Fibroblast of villous mesenchyme (primary cell): ENCODE measurements at places on chromosomes 1 and 21.

DNA sequence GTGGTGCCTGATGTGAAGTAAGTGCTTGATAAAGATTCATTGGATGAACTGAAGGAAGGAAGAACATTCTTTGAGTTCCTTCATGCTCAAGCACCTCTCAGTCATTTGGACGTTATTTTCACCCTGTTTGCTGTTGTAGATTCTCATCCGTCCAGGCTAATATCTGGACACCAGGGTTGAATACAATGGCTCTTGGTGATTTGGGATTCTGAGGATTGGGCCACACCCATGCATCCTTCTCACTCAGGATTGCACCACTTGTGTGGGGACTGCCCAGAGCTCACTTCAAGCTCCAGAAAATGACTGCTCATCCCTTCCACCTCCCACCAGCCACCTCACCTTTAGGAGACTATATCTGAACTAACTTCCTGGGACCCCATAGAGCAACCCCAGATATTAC, 117.1 kb upstream of the IPO9 start:
- DNase-seq, result no peak

DNA sequence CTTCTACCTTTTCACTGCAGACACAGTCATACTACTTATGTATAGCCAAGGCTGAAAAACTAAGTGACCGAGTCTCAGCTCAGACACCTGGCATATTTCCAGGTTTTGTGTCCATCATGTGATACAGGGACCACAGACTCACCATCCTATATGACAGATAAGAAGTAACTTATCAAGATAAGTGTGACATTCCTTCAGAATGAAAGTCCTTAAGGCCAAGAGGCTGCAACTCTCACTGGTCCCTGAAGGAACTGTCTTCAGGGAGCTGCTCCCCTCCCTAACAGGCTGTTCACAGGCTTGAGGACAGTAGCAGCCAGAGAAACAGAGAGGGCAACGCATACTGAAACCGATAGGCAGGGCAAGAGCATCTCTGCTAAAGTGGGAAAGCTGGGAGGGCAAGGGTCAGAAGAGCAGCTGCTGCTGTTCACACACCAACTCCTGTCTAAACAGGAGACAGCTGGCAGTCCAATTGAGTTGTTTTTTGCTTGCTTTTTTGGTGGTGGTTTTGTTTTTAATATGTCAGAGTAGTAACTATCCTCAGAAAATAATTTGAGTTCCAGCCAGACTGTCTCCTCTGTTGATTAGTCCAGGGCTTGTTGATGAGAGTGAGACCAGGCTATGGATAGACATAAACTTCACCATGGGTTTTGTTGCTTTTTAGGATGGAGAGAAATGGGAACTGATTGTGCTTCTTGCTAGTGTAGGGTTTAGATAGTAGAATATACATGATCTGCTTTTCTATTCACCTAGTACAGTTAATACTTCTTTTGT, 67.7 kb downstream of the MACF1 start:
- DNase-seq, result peak; percentile 76

DNA sequence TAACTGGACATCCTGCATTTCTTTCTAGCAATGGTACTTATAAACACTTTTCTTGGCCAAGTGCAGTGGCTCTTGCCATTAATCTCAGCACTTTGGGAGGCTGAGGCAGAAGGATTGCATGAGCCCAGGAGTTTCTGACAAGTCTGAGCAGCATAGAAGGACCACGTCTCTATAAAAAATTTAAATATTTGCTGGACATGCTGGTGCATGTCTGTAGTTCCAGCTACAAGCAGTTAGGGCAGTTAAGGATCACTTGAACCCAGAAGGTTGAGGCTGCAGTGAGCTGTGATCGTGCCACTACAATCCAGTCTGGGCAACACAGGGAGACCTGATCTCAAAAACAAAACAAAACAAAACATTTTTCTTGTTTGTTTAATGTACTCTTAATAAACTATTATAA, 434.0 kb downstream of the PLA2G4A start:
- DNase-seq, result no peak

DNA sequence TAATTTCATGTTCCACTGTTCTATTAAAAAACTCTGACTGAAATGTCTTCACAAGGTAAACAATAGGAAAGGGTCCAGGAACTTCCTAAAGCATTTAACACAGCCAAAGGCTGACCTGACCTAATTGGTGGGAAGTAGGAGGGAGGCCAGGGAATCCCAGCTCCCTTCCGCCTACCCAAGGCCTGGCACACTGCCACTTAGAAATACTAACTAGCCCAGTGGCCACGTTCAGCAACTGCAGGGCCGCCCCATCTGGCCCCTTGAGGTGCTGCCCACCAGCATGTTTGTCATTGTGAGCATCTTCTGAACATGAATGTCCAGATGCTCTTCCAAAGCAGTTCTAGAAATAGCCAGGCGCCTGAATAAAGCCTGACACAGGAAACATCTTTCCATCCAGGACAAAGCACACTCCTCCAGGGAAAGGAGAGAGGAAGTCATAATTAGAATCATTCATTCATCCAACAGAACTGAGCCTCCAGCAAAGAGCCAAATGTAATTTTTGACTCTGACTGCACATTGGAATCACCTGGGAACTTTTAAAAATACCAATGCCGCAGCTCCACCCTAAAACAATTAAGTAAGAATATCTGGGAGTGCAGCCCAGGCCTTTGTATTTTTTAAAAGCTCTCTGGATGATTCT, 44.6 kb upstream of the BCL9 start:
- peak; percentile 23 for DNase-seq

DNA sequence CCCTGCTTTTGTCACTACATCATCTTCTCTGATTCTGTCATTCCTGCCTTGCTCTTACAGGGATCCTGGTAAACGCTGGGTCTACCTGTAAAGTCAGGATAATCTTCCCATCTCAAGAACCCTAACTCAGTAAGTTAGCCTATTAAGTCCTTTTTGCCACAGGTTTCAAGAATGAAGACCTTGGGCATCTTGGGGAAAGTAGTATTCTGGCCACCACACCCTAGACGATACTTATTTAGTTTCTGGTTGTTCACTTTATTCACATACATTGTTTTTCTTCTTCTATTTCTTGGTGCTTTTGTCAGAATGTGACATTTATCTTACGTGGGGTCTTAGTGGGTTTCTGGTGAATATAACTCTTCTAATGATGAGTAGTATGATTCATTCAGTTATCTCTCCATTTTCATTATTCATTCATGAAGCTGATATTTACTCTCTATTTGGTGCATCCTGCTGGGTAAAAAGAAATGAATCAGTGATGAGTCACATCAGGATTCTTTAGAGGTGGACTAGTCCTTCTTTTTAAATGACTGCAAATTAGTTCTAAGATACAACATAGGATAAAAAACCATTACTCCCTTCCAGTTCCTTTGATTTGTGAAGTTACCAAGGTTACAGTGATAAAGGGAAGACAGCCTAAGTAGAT, 514.4 kb upstream of the B3GALT2 start:
- peak; percentile 25 for DNase-seq

DNA sequence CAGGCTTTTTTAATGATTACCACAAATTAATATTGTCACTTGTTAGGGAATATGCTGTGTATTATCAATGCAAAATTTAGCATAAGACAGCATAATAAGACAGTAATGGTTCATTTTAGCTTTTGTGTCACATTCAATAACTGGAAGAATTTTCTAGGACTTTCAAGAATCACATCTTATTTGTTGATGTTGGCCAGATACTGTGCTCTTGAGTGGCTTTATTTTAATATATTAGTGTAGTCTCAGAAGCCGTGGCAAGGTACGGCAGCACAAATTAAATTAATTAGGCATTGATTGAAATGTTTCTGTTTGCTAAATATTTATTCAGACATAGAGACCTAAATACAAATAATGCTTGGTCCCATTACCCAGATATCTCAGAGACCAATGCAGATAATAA, 10.4 kb downstream of the IFI44L start:
- DNase-seq, result no peak

- DNase-seq, result peak; percentile 95
Measured at GRCh38 chr1:69523032-69523431, 44.7 kb upstream of the LRRC7 start.

DNA sequence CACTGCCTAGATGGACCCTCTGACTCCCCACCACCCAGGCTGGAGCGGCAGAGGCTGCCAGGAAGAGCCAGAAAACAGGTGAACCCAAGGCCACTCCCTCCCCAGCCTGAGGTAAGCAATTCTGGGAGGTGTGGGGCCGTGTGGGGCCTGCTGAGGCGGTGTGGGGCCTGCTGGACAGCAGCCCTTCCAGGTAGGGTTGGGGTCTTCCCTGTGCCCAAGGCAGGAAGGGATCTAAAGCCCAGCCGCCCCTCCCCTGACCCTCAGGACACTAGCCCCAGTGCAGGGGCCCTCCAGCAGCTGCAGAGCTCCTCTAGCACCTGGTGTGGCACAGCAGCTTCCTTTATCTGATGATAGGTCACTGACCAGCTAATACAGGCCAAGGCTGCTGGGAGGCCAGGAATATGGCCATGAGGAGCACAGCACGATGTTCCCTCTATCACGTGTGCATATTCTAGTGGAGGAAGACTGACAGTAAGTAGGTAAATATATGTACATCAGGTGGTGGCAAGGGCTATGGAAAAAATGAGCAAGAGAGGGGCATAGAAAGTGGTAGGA, 86.9 kb downstream of the IER5 start:
- DNase-seq, result no peak

DNA sequence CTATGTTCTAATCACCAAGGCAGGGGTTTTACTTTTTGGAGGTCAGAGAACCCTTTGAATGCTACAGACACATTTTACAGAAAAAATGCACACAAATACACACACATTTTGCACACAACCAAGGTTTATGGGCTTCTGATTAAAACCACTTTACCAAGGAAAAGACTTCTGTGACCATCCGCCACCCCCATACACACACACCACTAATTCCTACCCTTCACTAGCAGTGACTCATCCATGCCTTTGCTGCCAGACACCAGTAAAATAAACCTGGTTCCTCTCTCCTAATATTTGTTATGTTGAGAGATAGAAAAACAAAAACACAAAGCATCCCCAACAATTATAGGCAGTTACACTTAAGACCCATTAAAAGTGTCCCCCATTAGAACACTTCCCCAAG, 12.9 kb downstream of the PIGM start:
- peak; percentile 33 for DNase-seq

DNA sequence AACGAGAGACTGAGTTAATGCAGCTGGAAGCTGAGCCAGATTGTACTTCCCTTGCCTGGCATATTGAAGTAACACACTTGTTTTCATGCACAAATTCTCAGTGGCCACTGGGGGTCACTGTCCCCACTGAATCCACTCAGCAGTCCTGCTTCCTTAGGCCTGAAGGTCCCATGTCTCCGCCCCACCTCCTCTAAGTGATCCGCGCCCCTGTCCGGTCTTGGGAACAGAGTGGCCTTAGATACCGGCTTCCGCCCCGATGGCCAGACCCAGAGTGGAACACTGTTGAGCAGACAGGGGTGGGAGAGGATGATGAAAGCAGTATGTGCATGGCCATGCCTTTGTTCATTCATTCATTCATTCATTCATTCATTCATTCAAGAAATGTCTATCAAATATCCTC, 34.8 kb downstream of the CHAF1B start:
- DNase-seq, result peak; percentile 92

GRCh38 chr1:19096036-19096833, 113.8 kb downstream of the UBR4 start:
- no peak for DNase-seq

DNA sequence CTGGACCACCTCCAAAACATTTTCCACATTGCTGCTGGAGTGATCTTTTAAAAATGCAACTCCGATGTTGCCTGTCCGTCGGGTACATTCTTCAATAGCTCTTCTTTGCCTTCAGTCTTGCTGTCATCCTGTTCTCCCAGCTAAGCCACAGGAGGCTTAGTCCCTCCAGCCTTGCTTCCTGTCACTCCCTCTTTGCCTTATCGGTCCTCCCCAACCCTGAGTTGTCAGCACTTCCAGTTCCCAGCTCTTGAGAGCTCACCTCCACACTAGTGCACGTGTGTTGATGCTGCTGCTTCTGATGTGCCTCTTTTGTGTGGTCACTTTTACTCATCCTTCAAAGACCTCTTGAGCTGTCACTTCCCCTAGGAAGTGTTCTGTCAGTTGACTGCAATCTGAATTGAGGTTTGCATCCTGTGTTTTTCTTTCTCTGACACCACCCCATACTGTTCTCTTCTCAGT, 15.3 kb downstream of the UCK2 start:
- DNase-seq, result no peak

GRCh38 chr1:114099268-114099667, 54.4 kb downstream of the SYT6 start:
- DNase-seq, result no peak

DNA sequence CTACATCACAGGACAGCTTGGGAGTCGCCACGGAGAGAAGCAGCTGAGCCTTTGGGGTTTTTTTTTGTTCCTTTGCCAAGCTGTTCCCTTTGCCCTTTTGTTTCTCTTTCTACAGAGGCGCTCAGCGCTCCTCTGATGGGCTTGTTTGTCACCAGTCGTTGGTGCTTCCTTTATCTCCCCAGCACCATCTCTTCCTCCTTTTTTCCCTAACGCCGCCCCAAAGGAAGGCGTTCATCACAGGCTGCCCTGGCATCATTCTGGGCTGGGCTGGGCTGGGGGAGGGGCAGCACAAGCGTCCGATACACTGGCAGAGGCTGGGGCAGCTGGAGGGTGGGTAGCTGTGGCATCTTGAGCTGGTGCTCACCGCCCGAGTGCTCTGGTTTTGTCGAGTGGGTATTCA, 10.5 kb downstream of the IGSF21 start:
- no peak for DNase-seq

- no peak for DNase-seq
Measured at GRCh38 chr1:65896721-65897120, 104.0 kb downstream of the PDE4B start.

DNA sequence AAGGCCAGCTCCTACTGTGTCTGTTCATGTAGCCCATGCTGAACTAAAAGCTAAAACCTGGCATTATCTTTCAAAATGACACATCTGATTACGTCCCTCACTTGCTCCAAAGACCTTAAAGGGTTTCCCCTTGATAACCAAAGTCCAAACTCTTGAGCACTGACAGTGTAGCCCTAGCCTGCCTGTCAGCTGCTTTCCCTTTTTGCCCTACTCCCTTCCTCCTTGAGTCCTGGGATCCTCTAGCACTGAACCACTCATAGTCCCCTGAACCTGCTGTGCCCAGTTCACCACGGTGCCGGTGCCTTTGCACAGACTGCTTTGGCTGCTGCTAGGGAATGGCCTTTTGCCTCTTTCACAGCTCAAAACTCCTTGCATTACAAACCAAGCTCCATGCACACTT, 67.5 kb downstream of the PLXNA2 start:
- no peak for DNase-seq

DNA sequence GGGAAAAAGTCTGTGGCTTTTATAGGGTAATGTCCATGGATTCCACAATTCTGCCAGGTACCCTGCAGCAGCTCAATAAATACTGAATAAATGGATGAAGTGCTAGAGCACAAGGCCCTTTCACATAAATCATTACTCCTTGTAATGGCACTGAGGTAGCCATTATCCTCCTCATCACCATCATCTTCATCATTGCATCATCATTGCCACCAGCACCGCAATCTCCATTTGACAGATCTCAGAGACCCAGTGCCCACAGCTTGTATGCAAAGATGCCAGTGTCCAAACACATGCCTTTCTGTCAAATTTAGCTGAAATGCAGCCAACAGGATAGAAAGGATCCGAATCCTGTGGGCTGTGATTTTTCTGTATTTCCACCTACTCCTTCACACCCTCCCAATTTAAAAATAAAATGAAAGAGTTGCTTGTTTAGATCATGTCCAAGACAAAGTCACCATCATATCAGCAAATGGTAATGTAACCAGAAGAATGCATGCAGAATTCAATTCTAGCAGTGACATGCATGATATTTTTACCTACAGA, 17.4 kb downstream of the DAB1 start:
- DNase-seq, result no peak
